ENCODE measurements at places on chromosomes 4 and X.

DNA sequence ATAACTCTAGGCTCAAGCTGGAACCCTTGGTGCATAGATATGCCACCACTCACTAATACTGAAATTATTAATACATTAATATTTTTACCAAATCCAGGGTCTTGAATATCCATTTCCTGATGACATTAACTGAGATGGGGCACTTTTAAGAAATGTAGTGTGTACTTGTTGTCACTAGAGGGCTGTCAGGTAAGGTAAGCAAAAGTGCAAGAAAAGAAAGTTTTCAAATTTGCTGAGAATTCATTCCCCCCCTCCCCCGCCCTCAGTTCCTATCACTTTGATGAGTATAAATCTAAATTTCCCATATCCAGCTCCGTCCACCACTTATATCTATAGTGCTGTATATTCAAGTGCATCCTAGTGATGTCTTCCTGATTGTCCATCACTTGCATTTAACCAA is 20.5 kb upstream of the WDR44 start:
- no peak for DNase-seq

DNA sequence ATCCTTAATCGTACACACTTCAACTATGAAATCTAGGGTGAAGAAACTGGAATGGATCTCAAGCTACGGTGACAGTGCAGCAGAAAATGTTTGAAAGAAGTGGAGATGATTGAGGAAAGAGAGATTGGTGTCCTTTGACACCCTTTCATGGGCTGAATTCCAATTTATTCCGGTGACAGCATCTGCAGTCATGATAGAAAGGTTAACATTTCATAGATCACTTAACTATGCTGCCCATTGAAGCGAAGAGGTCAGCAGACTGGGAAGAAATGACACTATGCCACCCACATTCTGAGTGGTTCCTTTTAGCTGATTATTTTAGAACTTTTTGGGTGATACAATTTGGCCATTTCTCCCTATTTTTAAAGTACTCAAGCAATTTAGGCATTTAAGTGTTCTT is 82.3 kb downstream of the DNAAF6 start:
- no peak for DNase-seq

- peak; percentile 33 for DNase-seq
Observed at GRCh38 chr4:151267822-151268535, 9.0 kb upstream of the PRSS48 start.

- DNase-seq, result no peak
Observed at GRCh38 chr4:4507923-4508322, 33.9 kb downstream of the STX18 start.

GRCh38 chrX:47202316-47202715 is 8.7 kb downstream of the UBA1 start:
- DNase-seq, result no peak

GRCh38 chr4:153259661-153260060 is 55.4 kb downstream of the TRIM2 start:
- DNase-seq, result no peak

GRCh38 chr4:183264614-183265013 is 55.5 kb downstream of the CLDN22 start:
- DNase-seq, result no peak

DNA sequence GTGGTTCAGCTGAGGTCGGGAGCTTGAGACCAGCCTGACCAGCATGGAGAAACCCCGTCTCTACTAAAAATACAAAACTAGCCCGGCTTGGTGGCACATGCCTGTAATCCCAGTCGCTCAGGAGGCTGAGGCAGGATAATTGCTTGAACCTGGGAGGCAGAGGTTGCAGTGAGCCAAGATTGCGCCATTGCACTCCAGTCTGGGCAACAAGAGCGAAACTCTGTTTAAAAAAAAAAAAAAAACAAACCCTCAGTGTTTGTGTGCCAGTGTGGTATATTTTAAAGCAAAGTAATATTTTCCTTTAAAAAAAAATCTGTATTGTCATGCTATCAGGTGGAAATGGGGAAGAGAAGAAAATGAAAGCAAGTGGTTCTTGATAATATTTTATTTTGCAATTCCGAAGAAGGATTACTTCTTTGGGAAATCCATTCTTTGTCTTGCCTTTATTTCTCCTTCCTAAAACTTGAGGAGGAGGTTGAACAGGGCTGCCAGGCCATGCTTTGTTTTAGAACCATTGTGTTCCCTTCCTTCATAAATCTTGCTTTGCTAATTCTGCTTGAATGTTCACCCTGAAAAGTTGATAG is 14.4 kb downstream of the ALG13 start:
- no peak for DNase-seq

GRCh38 chr4:118987959-118988634 is 99.4 kb downstream of the SYNPO2 start:
- no peak for DNase-seq

GRCh38 chrX:95058815-95059214 is 1384.8 kb downstream of the FAM133A start:
- DNase-seq, result peak; percentile 72

- no peak for DNase-seq
Observed at GRCh38 chr4:38195911-38196310, 235.7 kb downstream of the PTTG2 start.

GRCh38 chr4:185965426-185966384 is 103.3 kb upstream of the TLR3 start:
- DNase-seq, result no peak

GRCh38 chr4:165184220-165184619 is 23.1 kb upstream of the KLHL2 start:
- no peak for DNase-seq

DNA sequence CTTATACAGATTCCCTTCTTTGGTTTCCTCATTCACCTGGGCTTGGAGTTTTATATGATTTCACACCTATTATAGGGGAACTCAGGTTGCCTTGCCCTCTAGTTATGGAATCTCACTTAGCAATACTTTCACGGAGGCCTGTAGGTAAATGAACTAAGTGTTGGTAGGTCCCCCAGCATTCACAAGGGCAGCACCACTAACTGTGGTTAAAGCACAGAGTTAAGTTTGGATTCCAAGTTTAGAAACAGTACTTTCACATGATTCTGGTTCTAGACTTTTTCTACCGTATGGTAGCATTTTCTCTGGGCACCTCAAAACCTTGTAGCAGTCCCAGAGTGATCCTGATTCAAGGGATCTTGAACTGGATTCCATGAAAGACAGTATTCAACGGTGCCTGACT is 46.4 kb downstream of the SH2D1A start:
- DNase-seq, result no peak

GRCh38 chrX:129193357-129193756 is 329.9 kb downstream of the SMARCA1 start:
- no peak for DNase-seq

DNA sequence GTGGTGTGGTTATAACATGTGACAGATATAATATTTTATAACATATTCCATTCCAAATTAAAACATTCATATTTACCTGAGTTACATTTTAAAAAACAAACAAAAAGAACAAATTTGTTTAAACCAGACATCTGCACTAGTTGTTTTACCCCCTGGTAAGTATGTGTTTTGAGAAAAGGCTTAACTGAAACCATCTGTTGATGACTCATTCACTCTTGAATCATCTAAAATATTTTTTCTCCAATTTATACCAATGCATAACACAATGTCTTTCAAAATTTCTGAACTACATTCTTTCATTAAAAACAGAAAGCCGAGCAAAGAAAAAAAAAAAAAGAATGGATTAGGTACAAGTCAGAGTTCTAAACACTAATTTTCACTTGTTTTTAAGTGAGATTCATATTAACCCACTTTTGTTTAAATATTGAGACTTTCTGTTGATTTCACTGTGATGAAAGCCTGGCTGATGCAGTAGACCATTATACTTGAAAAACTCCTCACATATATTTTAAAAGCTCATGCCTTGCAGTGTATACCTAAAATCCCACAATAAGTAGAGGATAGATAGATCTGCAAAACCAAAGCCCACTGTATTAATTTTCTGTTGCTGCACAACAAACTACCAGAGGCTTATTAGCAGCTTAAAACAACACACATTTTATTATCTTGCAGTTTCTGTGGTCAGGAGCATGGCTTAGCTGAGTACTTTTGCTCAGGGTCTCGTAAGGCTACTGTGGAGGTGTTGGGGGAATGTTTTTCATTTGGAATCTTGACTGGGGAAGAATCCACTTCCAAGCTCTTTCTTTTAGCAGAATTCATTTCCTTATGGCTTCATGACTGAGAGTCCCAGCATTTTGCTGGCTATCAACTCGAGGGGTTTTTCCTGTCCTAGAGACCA is 221.5 kb downstream of the PCDH18 start:
- peak; percentile 50 for DNase-seq

DNA sequence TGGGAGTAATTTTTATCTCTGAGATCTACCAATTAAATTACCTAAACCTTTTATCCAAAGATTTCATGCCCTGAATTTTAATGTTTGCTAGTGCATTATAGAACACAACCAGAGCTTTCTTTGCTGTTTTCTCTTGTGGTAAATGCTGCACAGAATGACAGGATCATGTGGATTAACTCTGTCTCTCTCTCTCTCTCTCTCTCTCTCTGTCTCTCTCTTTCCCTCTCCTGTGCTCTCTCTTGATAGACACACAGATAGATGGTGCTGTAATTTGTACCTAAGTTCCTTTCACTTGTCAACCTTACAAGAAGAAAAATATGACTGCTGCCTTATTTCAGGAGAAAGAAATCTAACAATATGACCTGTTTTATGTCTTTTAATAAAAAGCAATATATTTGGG is 211.2 kb upstream of the WDFY3 start:
- no peak for DNase-seq

GRCh38 chr4:113503691-113504090 is 257.8 kb downstream of the CAMK2D start:
- no peak for DNase-seq

DNA sequence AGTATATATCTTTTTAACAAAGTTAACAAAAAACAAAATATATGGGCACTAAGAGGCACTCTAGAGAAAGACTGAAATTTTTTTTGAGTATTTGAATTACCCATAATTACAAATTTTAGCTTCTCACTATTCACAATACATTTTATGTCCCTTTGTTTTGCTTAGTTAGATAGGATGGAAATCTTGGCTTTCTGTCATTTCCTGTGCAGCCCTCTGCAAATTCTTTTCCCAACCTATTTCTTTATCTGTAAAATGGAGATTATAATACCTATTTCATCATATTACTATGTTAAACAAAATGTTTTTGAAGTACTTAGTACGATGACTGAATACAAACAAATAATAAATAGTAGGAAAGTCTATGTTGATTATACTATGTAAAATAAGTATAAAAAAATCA is 710.0 kb downstream of the CCSER1 start:
- no peak for DNase-seq

DNA sequence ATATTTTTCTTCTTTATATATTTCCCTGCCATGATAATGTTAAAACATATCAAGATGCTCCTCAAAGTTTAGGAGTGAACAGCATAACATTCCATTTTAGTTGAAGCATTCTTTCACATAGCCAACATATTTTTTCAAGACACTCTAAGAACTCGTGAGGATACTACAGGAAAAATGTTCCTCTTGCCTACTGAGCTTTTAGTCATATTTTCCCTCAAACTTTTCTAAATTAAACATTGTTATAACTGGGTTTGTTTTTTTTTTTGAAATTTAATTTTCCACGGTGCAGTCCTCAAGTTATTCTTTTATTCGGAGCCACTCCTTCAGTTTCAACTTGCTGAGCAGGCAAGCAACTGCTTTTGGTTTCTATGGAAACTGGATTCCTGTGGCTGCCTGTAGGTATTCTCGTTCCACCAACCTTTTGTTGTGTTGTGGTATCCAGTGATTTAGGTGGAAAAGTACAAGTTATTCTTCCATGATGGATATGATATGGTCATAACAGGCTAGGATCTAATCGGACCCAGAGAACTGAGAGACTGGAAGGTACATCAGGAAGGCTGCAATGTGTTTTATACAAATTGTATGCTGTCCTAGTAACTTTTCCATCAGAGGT is 248.0 kb downstream of the TRIML1 start:
- DNase-seq, result peak; percentile 83

- no peak for DNase-seq
Observed at GRCh38 chrX:23369027-23369426, 34.4 kb downstream of the PTCHD1 start.

- DNase-seq, result no peak
Observed at GRCh38 chrX:130552444-130553073, 150.8 kb downstream of the RBMX2 start.

- DNase-seq, result peak; percentile 56
Observed at GRCh38 chr4:8403173-8403753, 37.3 kb downstream of the ACOX3 start.

- no peak for DNase-seq
Observed at GRCh38 chrX:37409278-37409677, 60.1 kb downstream of the PRRG1 start.

DNA sequence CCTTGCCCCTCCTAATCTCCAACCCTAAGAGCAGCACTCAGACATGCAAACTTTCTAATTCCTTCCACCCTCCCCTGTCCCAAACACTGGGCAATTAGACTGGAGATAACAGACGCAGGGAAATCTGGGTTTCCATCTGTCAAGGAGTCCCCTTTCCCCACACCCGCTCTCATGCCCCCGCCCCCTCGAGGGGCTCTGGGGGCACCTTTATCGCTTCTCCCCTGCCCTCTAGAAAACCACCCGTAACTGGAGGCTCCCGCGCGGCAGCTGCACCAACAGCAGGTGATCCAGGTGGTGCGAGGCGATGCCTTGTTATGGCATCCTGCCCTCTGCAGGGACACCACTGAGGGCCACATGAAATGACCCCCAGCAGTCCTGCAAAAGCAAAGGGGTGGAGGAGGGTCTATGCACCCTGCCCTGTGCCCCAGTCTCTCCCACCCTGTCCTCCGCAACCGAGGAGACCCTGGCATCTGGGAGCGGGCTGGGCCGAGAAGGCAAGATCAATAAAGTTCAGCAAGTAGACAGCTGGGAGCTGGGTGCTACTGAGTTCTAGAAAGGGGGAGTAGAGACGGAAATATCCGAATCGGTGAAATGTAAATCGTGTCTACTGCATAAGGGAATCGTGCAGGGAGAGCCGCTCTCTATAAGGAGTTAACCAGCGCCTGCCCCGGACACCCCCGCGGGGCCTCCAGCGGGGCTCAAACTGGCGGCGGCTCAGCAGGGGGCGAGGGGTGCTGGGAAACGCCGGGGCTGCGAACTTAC is 1.6 kb downstream of the KCTD8 start:
- DNase-seq, result no peak

DNA sequence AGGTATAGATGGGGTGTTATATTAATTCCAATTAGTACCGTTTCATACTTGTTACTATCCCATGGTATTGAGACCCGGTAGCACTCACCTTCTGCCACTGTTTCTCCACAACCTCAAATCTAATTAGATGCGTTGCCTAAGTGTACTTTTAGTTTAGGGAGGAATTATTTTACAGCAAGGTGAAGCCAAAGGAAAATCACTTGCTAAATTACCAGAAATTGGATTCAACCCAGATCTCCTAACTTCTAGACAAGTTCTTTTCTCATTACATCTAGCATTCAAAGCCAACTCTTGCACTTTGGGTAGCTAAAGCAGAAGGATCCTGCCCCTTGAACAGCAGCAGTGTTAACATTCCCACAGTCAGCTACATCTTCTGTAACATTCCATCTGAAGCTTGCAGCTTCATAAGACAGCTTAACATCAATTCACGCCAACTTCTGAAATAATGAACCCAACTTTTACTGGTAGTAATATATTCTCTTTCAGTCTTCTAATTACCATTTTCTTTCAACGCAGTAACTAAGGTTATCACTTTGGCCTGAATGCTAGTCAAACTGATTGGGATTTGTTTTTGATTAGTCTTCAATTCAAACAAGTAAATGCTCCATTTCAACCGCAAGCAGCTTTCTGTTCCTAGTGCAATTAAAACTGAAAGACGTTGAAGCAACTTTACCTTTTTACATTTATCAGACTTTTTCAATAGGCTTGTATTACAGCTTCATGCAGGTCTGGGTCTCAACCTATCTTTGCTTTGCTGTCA is 934 bp upstream of the SEC31A start:
- DNase-seq, result no peak

Measured in mammary epithelial cell (primary cell).